ENCODE measurements at places on chromosomes 5 and 9.

- DNase-seq = no peak
These were observed 1275.4 kb upstream of the C9orf72 start for GRCh38 chr9:28848671-28849070.

DNA sequence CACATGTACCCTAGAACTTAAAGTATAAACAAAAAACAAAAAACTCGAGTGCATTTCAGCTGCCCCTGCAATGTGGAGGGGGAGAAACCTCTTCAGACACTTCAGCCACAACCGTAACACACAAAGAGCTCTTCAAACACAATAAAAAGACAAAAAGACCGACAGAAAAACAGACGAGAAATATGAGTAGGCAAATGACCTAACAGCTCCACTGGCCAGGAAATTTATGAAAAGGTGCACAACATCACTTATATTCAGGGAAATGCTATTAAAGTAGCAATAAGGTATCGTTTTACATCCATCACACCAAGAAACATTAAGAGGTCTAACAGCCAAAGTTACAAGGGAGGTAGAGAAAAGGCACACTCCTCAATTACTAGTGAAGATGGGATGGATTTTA, 6.2 kb downstream of the ZBED3 start:
- DNase-seq = no peak

- DNase-seq = peak; percentile 20
These were observed 273.9 kb downstream of the GADD45G start for GRCh38 chr9:89878687-89879086.

DNA sequence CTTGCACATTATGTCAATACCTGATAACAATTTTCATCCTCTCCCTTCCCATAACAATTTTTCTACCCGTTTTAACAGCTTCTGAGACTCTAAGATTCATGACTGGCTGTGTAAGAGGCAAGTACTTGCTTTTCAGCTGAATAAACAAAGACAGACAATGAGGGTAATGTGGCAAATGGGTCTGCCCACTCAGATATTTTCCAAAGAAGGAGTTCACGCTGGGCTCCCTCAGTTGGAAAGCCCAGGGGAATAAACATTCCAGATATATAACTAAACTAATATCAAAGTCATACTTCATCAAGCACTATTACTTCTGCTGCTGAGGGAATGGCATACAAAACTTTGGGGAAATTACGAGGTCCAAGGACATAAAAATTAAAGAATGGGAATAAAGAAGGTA, 24.4 kb downstream of the MEGF9 start:
- DNase-seq = peak; percentile 25

DNA sequence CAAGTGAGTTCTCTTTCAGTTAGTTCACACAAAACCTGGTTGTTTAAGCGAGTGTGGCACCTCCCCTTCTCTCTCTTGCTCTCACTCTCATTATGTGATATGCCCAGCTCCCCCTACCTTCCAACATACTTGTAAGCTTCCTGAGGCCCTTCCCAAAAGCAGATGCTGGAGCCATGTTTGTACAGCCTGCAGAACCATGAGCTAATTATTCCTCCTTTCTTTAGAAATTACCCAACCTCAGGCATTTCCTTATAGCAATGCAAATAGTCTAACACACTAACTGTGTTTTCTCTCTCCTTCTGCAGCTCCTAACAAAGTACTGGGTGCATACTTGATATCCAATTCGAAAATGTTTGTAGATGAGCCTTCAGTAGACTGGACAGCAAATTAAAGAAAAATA, 62.7 kb downstream of the TRIM32 start:
- no peak for DNase-seq

- peak; percentile 70 for DNase-seq
These were observed at the start of gene ZBTB26 for GRCh38 chr9:122931226-122932121. TSS of gene ZBTB26 (minus strand) at chr9:122931512. CDS start at chr9:122919934, 11,578 bp downstream.

GRCh38 chr9:3629495-3629894, 103.7 kb upstream of the RFX3 start:
- no peak for DNase-seq

DNA sequence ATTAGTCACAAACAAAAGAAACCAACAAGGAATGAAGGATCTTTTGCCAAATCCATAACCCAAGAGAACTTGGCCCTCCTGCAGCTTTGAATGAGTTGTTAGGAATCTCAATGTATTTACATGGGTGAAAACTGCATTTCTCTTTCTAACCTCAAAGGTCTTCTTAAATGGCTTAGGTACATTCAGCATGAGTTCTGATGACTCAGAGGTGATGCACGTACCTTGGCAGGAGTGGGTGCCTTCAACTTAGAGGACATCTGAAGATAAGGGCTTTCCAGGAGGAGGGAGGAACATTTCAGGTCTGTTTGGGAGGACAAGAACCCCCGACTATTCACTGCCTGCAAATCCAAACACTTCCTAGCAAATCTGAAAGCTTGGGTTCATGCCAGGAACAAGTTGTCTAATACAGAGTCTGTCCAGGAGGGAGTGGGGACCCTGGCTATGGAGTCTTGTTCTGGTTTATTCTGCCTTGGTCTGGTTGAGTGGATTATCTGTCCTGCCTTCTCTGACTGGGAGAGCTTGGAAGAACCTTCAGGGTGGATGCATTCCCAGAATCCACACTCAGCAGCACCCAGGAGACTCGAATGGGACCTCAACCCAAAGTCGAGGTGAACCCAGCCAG, 65.7 kb downstream of the IRX2 start:
- no peak for DNase-seq

DNA sequence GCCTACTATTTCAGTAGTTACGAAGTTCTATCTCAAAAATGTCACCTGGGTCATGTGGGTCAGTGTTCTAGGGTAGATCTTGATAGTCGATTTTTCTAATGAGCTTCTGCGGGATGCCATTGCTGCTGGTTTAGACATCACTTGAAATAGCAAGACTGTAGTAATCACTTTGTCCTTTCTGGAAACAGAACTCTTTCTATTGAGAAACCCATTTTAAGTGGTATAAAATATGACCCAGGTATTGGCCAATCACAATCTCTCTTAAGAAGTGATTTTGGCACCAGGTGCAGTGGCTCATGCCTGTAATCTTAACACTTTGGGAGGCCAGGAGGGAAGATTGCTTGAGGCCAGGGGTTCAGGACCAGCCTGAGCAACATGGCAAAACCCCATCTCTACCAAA, 17.6 kb downstream of the ARRDC3 start:
- DNase-seq = no peak

- no peak for DNase-seq
These were observed 42.8 kb downstream of the TIMD4 start for GRCh38 chr5:156920042-156920860.

GRCh38 chr9:131010482-131011273, 1.7 kb downstream of the LAMC3 start:
- no peak for DNase-seq

DNA sequence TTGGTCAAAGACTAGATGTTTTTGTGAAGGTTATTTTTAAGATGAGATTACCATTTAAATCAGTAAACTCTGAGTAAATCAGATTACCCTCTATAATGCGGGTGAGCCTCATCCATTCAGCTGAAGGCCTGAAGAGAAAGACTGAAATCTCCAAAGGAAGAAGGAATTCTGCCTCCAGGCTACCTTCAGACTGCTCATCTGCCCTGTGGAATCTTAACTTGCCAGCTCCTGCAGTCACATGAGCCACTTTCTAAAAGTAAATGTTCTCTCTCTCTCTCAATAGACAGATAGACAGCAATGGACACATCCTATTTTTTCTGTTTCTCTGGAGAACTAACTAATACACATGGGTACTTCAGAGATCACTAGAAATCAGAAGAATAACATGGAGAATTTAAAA, 182.8 kb downstream of the CFAP90 start:
- DNase-seq = no peak

DNA sequence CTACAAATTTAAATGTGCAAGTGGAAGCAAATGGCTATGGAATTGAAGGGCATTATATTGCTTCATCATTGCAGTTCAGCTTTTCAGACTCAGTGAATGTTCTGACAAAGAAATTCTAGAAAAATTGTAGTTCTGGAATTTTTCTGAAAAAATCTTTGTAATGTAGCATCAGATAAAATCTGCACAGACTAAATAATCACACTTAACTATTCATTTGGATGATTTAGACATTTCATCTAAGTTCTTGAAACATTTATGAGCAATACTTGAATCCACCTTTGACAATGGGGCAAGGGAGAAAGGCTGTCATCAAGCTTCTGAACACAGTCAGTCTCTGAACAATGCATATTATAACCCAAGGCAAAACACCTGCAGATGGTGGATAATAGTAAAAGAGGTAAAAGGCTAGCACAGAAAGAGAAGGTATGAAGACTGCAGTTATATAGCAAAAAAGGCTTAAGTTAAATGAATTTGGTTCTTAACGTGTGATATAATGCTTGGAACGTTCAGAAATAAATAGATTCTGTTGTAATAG, 1352.0 kb upstream of the NUDT12 start:
- DNase-seq = peak; percentile 77

DNA sequence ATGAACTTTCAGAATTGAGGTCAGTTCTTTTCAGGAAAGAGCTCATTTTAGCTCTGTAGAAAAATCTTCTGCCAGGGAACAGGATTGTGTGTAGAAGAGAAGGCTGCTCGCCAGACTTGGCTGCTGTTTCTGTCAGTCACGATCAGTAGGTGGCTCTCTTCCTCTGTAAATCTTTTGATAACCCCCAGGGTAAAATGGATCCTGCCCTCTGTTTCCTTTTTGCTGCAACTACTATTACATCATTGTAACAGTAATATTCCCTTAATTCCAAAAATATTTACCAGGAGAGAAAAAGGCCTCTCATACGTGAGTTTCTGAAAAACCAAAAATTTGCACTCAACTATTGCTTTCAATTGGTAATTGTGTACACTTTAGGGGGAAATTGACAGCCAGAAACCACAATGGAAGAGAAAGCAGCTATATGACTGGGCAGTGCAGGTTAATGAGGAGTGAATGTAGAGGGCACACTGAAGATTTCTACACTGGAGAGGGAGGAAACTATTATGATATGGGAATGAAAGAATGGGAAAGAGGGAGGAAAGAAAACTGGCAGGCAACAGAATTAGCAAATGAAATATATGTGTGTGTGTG, 12.3 kb downstream of the IFNA21 start:
- DNase-seq = no peak

DNA sequence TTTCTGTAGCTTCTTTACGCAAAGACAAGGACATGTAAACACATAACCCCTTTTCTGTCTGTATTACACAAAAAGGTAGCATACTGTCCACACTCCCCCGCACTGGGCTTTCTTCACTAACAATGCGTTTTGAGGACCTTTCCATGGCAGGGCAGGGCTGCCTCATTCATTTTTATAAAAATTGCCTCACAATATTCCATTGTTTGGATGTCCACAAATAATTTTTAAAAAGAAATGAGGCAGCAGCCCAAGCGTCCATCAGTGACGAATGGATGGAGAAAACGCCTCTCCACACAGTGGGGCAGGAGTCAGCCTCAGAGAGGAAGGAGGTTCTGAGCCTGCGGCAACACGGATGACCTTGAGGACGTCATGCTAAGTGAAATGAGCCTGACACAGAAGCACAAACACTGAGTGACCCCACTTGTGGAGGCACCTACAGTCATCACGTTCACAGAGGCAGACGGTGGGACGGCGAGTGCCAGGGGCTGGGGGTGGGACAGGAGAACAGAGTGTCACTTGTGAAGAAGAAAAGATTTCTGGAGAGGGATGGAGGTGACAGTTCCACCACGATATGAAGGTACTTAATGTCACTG, 67.8 kb downstream of the RASGEF1C start:
- no peak for DNase-seq

Measured in NCI-H1436 treated with DMSO at 0.1 percent for 48 hours (cell line).